Kidney (tissue), 22 donors: ENCODE measurements at places on chromosomes 1 and 21. TPM values are rescaled to one million over a fixed set of nuclear protein-coding genes. Genes with fewer than 3 reads are reported as not detected.
A peak's percentile ranks its signal among the peaks of the same experiment; 100 is the strongest.

DNA sequence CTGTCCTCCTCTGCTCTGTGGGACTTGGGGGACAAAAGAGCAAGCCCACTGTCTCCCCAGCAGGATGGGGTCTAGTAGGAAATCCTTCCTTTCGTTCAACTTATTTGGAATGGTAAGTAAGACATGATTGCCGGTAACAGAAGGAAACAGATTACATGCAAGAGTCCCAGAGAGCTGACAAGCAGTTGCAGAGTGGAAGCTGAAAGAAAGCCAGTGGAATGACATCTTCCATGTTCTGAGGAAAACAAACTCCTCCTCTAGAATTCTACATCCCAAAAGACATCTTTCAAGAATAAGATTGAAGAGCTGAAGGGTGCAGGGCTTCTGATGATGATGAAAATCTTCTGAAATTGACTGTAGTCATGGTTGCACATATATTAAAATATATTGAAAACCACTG is 619.4 kb downstream of the KIF26B start:
- no peak for DNase-seq

NDUFV3 gene
- 37.0 TPM for polyA plus RNA-seq

VHLL gene
- polyA plus RNA-seq: not detected

SAMD11 gene
- polyA plus RNA-seq: 13.3 TPM

- peak; percentile 84 for DNase-seq
Observed at GRCh38 chr1:29136391-29136915, 12.8 kb upstream of the TMEM200B start.

STYXL2 gene
- not detected for polyA plus RNA-seq

RXFP4 gene
- polyA plus RNA-seq: 0.32 TPM

DNA sequence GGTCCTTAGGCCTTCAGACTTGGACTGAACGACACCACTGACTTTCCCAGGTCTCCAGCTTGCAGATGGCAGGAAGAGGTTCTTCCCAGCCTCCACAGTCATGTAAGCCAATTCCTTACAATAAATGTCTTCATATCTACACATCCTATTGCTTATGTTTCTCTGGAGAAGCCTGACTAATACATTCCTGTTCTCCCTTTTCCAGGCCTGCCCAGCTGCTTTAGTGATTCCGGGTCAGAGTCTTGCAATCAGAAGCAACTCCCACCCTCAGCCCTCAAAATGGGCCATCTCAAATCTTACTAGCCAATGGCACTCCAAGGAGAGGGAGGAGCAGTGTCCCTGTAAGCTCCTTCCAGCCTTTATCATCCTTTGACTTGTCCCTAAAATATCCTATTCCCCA is 16.4 kb upstream of the CPT2 start:
- DNase-seq: no peak

- DNase-seq: no peak
Observed at GRCh38 chr21:37460196-37460595, 93.6 kb downstream of the DYRK1A start.

TNNI3K gene
- polyA plus RNA-seq: 2.2 TPM

DNA sequence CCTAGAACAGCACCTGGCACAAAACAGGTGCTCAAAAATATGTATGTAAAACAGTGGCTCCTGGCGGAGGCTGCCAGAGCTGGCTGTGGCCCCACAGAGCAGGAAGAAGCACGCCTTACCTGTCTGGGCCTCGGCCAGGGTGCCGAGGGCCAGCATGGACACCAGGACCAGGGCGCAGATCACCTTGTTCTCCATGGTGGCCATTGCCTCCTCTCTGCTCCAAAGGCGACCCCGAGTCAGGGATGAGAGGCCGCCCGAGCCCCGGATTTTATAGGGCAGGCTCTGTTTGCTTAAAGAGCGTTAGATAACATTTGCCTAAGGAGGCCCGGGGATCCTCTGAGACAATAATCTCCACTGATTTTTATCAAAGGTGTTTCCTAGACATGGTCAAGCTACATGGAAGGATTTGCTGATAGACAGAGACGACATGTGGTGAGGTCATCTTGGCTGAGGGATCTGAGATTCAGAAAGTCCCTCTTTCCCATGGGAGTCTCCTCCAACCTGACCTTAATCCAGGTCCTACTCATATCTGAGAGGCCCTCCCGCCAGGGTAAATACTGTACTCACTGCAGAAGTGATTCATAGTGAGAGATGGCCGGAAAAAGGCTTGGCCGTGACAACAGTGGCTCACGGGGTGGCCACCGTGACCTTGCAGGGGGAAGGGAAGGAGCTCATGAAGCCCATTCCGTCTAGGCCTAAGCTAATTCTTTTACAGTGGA is at the start of gene TFF1:
TSS of gene TFF1 (minus strand) at position 244 of the 719 bp plus-strand sequence. CDS start at position 204, 40 bp downstream.
- no peak for DNase-seq

GRCh38 chr21:38350684-38351083 is 93.9 kb downstream of the KCNJ15 start:
- DNase-seq: no peak

MIXL1 gene
- polyA plus RNA-seq: 0.56 TPM

TLCD4 gene
- polyA plus RNA-seq: 2.4 TPM

THBS3 gene
- polyA plus RNA-seq: 21.4 TPM

DNA sequence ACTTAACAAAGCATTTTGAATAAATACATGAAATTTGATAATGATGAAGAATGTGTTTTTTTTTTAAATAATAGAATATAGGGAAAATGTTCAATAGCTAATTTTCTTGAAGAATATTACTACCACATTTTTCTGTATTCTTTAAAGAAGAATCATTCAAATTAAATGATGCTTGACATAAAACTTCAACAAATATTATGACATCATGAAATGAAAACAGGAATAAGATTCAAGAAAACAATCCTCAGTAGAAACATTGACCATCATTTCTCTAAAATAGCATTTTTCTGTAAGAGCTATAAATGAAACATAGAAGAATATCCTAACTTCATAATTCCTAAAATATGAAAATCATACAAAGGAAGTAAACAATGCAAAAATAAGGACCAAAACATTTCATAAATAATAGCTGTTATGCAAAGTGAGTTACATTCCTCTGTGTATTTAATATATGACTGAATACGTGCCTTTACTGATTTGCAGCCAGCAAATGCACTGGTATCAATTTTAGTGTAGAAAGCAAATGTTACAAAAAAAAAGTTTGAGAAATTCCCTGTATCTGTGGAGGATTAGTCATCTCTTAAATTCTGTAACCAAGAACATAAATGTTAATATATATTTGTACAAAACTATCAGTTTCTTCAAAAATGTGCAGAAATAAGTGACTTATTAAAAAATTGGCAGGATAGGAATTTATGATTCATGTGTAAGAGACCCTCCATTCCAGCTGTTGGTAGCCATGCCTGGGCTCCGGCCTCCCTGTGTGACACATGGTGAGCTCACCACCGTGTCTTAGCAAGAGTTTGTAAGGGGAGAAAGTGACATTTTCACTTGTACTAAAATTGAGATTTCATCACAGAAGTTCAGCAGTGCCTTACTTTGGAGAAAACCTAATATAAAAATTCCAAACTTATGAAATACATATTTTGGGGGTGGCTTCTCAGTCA is 15.0 kb upstream of the PTPN14 start:
- no peak for DNase-seq

GRCh38 chr1:241465673-241466072 is 53.9 kb downstream of the FH start:
- no peak for DNase-seq

DNA sequence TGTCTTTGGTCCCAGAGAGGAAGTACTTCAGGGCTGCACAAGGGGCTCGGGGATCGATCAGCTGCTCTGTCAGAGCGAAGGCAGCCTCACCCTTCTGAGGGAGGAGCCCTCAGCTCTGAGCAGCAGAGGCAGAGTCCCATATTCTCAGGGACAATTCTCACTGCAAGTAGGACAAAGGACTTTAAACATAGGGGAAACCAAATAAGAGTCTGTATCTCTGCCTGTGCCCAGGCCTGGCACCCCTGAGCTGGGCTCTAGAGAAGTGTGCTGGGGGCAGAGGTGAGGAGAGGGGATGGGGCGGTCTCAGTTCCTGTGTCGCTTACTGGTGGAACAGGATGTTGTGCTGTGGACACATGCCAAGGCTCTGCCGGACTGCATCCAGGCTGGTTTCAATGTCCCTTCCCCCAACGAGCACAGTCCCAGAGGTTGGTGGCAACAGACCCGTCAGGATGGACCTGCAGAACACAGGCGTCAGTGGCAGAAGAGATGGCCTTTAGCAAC is 76.6 kb downstream of the ABCA4 start:
- DNase-seq: no peak

DNA sequence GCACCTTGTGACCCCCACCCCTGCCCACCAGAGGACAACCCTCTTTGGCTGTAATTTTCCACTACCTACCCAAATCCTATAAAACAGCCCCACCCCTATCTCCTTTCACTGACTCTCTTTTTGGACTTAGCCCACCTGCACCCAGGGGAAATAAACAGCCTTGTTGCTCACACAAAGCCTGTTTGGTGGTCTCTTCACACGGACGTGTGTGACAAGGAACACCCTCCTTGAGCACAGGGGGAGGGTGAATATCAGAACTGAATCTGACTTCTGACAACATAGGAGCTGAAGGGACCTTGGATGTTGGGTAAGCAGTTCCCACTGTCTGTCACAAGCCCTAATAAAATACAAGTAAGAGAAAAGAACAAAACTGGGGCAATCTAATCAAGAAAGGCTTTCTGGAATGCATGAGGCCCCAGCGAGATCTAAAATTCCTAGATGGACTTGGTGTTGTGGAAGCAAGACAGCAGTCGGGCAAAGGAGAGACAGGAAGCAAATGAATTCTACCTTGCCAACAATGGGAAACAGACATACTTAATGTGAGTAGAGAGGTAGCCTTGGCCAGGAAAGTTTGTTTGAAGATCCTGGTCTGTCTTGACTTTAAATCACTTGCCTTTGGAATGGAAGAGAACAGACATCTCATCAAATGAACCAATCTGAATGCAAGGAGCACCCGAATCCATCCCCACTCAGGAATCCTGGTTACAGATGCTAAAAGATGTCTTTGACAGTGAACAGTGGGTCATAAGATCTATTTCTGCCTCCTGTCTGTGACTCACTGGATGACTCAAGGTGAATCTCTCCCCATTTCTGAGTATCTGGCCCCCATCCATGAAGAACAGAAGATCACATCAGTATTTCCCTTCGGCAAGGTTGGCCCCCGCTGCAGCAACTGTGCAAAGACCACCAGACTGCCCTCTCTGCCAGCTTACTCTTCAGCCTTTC is 53.3 kb downstream of the OLFML3 start:
- DNase-seq: no peak

OXCT2 gene
- 0.32 TPM for polyA plus RNA-seq

DNA sequence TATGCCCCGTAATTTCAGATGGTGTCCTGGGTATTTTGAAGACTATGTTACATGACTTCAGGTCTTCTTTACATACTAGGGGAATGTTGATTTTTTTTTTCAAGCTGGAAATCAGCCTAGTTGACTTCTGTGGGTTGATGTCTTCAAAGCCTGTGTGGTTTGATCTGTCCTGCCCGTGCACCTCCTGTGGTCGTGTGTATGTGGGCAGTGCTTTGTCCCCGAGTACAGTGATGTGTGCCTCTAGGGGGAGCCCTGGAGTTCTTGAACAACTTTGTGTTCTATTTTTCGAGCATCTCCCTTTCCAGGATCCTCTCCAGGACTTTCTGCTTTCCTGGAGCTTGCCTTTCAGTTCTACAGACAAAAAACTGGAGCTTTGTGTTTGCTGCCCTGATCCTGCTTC is 28.9 kb downstream of the OBSCN start:
- DNase-seq: no peak

SYNC gene
- polyA plus RNA-seq: 1.4 TPM

- no peak for DNase-seq
Observed at GRCh38 chr1:58907398-58907797, 123.6 kb upstream of the JUN start.

- DNase-seq: peak; percentile 92
Observed at GRCh38 chr21:44294391-44295162, 5.3 kb upstream of the PFKL start.

- DNase-seq: no peak
Observed at GRCh38 chr1:62336995-62337705, 17.9 kb upstream of the KANK4 start.
